ENCODE measurements at places on chromosomes 2 and 18.

DNA sequence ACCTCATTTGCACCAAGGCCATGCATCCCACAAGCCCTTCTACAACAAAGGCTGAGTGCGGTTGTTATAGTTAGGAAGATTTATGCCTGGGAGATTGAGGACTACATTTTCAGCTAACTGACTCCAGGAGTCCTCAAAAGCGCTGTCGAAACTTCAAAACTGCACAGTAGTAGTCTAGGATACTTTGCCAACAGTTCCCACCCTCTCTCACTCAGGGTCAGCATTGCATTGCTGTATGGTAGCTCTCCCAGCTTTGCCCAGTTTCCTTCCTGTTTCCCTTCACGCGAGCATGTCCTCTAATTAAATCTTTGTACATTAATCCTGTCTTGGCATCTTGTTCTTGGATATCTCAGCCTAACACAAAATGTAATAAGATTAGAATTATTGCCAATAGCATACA, 420.6 kb upstream of the UBE2E3 start:
- H3K27me3 ChIP-seq = no peaks in the 10 kb centered on the region
- no peaks in the 10 kb centered on the region for H3K4me1 ChIP-seq
- H3K4me3 ChIP-seq = no peak overlapping the region
- no peak overlapping the region for H3K27ac ChIP-seq
- DNase-seq = no peak

DNA sequence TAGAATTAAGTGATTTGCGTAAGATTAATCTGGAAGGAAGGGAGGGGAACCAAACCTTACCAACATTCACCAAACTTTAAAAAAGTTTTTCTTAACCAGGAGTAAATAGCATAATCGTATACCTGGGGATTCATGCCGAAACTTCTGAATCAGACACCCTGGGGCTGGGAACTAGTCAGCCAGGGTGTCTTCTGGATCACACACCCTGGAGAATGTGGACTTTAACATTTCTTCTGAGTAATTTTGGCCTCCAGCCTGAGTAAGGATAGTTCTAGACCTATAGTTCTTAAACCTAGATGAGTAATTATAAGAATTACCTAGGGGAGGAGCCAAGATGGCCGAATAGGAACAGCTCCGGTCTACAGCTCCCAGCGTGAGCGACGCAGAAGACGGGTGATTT, 44.1 kb upstream of the MEIS1 start:
- no peak overlapping the region for H3K4me3 ChIP-seq
- no peaks in the 10 kb centered on the region for H3K36me3 ChIP-seq
- no peaks in the 10 kb centered on the region for H3K27me3 ChIP-seq
- no peaks in the 10 kb centered on the region for H3K4me1 ChIP-seq

- H3K4me1 ChIP-seq = no peaks in the 10 kb centered on the region
- H3K36me3 ChIP-seq = no peaks in the 10 kb centered on the region
Observed at GRCh38 chr18:56373601-56374000, 264.8 kb downstream of the TXNL1 start.

DNA sequence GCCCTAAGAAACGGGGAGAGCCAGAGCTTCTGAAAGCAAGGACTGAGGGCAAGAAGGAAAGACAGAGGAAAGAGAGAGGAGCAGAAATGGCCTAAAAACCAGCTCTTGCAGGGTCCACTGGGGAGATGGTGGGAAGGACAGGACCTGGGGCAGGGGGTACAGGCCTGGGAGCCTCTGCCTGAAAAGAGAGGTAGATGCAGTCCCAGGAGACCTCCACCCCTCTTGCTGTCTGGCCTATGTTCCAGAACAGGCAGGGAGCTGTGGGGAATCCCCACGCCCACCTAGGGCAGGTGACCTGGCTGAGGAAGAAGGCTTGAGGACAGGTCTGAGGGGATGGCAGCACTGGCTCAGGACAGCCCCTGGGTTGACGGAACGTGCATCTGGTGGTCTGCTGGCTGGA, 4.6 kb downstream of the CAPN13 start:
- no peak for DNase-seq
- H3K4me1 ChIP-seq = peaks cover 10% of the 10 kb centered on the region
- no peak overlapping the region for H3K4me3 ChIP-seq
- H3K36me3 ChIP-seq = no peaks in the 10 kb centered on the region

- no peak overlapping the region for H3K27ac ChIP-seq
- peaks cover 6% of the 10 kb centered on the region for H3K4me1 ChIP-seq
- H3K36me3 ChIP-seq = no peaks in the 10 kb centered on the region
- H3K4me3 ChIP-seq = no peak overlapping the region
- DNase-seq = peak; percentile 46
Observed at GRCh38 chr2:31334311-31335026, 80.1 kb downstream of the XDH start.

- no peak overlapping the region for H3K27ac ChIP-seq
- H3K4me3 ChIP-seq = no peak overlapping the region
- DNase-seq = no peak
- H3K4me1 ChIP-seq = no peaks in the 10 kb centered on the region
- no peaks in the 10 kb centered on the region for H3K36me3 ChIP-seq
Observed at GRCh38 chr18:45019469-45019868, 338.8 kb downstream of the SETBP1 start.

- no peak overlapping the region for H3K27ac ChIP-seq
- H3K4me3 ChIP-seq = no peak overlapping the region
- H3K27me3 ChIP-seq = no peaks in the 10 kb centered on the region
- no peak for DNase-seq
Observed at GRCh38 chr18:80213182-80213581, 34.1 kb downstream of the PARD6G start.
